ENCODE measurements at places on chromosomes 5 and 9.

GRCh38 chr9:130780865-130781504, 54.1 kb upstream of the ABL1 start:
- no peak for DNase-seq
- no peaks in the 10 kb centered on the region for H3K27me3 ChIP-seq
- peak overlapping the region; percentile 42 for H3K27ac ChIP-seq
- H3K36me3 ChIP-seq, result peaks cover 2% of the 10 kb centered on the region

DNA sequence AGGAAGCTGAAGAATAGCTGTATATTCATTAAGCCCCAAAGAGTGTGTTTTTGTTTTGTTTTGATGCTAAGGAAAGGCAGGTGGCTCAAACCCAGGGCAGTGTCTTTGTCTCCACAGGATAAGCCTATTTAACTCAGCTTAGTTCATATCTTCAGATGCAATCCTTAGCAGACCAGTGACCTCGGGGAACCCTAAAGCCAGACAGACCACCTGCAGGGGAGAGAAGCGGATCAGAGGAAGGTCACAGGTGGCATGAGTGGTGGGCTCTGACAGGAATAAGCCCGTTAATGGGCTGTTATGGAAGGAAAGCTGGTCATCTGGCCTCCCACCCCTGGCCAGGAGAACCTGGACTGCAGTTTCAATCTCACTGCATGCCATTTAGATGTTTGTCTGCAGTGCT, 30.8 kb downstream of the TAS2R1 start:
- no peak for DNase-seq
- peaks cover 3% of the 10 kb centered on the region for H3K4me1 ChIP-seq
- H3K36me3 ChIP-seq, result no peaks in the 10 kb centered on the region
- peaks cover 30% of the 10 kb centered on the region for H3K27me3 ChIP-seq

DNA sequence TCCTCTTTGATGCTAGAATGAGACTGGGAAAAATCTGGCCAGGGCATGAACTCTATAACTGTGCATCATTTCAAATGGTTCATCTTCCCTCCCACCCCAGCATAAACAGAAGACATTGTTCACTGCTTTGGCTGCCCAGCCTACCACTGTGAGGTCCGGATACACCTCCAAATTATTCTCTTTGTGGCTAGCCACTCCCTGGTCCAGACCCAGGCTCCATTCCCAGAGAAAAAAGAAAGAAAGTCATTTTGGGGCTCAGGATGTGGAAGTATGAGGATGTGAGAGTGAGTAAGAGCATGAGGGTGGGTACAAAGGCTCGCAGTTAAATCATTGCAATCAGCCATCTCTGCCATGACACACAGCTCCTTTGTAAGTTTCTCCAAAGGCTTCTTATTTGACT, 559.2 kb downstream of the PSAT1 start:
- no peaks in the 10 kb centered on the region for H3K36me3 ChIP-seq
- peaks cover 9% of the 10 kb centered on the region for H3K4me1 ChIP-seq
- H3K27me3 ChIP-seq, result peaks cover 27% of the 10 kb centered on the region
- no peak for DNase-seq

GRCh38 chr5:142540922-142541422, 144.9 kb downstream of the FGF1 start:
- DNase-seq, result no peak
- no peak overlapping the region for H3K27ac ChIP-seq
- no peaks in the 10 kb centered on the region for H3K27me3 ChIP-seq
- H3K36me3 ChIP-seq, result no peaks in the 10 kb centered on the region
- H3K4me3 ChIP-seq, result no peak overlapping the region

DNA sequence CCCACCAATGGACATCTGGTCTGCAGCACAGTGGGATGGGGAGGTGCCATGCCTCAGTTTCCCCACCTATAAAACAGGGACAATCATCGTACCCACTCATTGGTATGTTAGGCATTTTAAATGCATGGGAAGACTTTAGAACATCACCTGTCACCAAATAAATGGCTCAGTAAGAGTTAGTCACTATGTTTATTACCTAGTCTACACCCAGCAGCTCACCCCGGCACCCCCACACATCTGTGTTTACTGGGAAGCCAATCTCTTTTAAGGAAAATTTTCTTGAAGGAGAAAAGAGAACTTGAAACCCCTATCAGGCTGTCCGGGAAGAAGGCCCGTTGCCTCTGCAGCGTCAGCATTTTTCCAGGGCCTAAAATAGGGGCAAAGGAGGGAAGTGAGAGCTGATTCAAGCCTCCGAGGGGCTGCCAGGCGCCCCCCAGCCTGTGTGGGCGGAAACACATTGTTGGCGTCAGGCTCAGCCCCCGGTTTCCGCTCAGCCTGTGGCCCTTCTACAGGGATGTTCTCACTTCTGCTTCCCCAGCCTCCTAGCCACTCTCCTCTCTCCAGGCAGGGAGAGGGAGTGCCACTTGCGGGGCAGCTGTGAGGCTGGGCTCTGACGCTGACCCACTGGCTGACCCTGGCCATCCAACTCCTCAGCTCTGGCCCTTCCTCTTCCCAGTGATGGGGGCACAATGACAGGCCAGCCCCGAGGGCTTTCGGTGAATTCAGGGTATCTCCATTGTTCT, 4.6 kb downstream of the CSF1R start:
- H3K4me3 ChIP-seq, result no peak overlapping the region
- DNase-seq, result no peak
- no peaks in the 10 kb centered on the region for H3K36me3 ChIP-seq

GRCh38 chr9:98974106-98974505, 30.4 kb downstream of the COL15A1 start:
- H3K4me3 ChIP-seq, result no peak overlapping the region

- peak overlapping the region; percentile 63 for H3K27ac ChIP-seq
- no peaks in the 10 kb centered on the region for H3K27me3 ChIP-seq
- DNase-seq, result no peak
These were observed 22.2 kb upstream of the JADE2 start for GRCh38 chr5:134503088-134503936.

DNA sequence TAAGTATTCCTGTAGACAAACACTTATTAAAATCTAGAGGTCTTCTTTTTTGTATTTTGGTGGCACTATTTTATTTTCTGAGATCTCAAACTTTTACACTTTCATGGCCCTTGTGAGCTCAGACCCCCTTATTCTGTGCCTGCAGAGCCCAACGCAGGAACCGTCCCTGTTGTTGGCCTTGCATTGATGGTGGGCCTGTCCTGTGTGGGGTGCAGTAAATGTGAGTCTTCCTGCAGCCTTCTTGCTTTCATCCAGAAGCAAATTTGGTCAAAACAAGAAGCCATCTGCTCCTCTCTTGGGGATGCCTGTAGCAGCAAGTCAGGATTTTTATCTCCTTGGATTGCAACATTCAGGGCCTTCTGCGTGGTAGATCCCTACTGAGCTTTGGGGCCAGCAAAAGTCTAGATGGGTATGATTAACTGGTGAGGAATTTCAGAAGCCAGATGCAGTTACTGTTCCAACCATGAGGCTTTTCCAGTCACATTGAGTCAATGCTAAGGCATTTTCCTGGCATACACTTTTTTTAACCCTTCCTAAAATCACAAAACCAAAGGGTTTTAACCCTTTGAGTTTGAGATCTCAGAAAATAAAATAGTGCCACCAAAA, 31.7 kb downstream of the BASP1 start:
- peaks cover 10% of the 10 kb centered on the region for H3K4me1 ChIP-seq
- H3K27me3 ChIP-seq, result no peaks in the 10 kb centered on the region
- peak overlapping the region; percentile 59 for H3K27ac ChIP-seq
- DNase-seq, result no peak
- H3K4me3 ChIP-seq, result no peak overlapping the region

DNA sequence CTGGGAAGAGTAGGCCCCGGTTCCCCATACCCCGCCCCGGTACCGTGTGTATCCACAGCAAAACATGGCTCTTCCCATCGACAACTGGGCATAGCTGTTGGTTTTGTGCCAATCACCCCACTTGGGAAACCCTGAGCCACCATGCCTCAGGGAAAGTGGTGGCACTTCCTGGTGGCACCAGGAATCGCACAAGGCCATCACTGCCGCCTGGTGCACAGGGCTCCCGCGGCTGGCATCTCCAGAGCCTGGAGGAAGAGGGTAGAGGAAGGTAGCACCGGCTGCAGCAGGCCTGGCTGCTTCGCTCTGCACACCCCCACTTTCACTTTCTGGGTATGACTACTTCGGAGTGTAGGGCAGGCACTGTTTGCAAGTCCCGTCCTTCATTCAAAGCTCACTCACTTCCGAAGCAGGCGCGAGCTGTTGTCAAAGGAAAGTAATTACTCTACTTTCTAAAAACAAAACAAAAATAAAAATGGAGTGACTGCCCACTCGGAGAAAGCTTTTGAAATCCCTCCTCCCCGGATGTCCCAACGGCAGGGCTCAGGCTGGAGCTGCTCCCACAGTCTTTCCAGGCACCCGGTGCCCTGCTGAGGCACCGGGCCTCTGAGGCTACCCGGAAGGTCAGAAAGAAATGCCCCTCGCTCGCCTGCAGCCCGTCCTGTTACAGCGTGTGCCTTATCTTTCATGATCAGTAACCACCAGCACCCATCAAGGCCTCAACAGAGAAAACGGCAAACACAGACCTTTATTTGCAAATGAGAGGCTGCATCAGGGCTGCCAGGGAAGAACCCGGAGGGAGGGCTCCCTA, 2.0 kb downstream of the BRD3 start:
- H3K27ac ChIP-seq, result peak overlapping the region; percentile 96
- peaks cover 19% of the 10 kb centered on the region for H3K4me1 ChIP-seq
- DNase-seq, result no peak
- peak overlapping the region; percentile 88 for H3K4me3 ChIP-seq
- H3K27me3 ChIP-seq, result peaks cover 16% of the 10 kb centered on the region
- no peaks in the 10 kb centered on the region for H3K36me3 ChIP-seq

DNA sequence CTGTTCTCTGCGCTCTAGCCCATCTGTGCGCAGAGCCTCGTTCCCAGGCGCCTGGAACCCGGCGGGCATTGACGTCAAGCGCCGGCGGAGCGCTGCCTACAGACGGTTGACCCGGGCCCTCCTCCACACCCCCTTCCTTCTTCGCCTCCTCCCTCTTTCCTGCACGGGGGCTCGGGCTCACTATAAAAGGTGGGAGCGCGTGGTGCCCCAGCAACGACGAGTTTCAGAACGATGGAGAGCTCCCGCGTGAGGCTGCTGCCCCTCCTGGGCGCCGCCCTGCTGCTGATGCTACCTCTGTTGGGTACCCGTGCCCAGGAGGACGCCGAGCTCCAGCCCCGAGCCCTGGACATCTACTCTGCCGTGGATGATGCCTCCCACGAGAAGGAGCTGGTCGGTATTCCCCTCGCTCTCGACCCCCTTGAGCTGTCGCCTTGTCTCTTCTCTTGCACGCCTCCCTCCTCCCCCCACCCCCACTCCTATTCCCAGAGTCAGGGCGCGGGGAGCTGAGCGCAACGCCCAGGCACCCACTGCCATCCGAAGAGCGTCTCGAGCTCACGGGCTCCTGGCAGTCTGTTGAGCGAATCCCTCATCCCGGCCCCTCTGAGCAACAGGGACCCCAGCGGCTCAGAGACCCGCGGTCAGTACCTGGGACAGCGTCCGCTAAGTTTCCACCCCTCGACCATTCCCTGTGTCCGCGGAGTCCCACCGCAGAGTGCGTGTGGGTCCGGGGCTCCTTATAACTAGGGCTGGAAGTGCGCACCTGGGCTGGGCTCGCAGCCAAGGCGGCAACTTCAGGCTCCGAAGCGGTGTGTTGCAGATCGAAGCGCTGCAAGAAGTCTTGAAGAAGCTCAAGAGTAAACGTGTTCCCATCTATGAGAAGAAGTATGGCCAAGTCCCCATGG, at the start of gene CARTPT:
TSS of gene CARTPT (plus strand) at position 213 of the 902 bp plus-strand sequence. CDS start at position 232, 19 bp downstream.
- peak; percentile 62 for DNase-seq
- H3K4me3 ChIP-seq, result no peak within 1 kb of the TSS
- H3K27me3 ChIP-seq, result peaks cover 91% of the 10 kb centered on the region
- H3K27ac ChIP-seq, result no peak within 1 kb of the TSS

DNA sequence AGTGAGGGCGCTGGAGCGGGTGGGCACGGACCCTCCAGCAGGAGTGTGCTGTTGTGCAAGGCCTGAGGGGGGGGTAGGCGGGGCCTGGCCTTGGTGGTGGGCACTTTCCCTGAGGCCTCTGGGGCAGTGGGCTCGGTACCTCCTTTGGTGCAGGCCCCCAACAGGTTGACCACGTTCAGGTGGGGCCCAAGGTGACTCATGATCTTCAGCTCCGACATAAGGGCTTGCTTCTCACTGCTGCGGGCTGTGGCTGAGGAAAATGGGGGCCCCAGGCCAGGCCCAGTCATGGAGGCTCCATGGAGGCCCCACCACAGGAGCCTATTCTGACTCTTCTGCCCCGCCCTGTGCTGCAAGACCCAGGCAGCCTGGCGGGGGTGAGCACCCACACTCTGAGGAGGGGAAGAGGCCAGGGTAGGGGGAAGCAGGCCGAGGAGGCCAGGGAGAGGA, 31.5 kb downstream of the PDGFRB start:
- peaks cover 3% of the 10 kb centered on the region for H3K4me1 ChIP-seq
- no peak overlapping the region for H3K4me3 ChIP-seq
- H3K36me3 ChIP-seq, result no peaks in the 10 kb centered on the region
- no peak overlapping the region for H3K27ac ChIP-seq
- peaks cover 48% of the 10 kb centered on the region for H3K27me3 ChIP-seq
- no peak for DNase-seq

GRCh38 chr5:61827445-61827975, 478.5 kb upstream of the KIF2A start:
- peaks cover 29% of the 10 kb centered on the region for H3K27me3 ChIP-seq
- no peaks in the 10 kb centered on the region for H3K36me3 ChIP-seq
- no peak overlapping the region for H3K4me3 ChIP-seq
- no peak for DNase-seq
- peaks cover 3% of the 10 kb centered on the region for H3K4me1 ChIP-seq

GRCh38 chr5:18281947-18282581, 647.8 kb downstream of the TAF11L14 start:
- peaks cover 8% of the 10 kb centered on the region for H3K4me1 ChIP-seq
- no peak for DNase-seq
- H3K27me3 ChIP-seq, result no peaks in the 10 kb centered on the region
- H3K4me3 ChIP-seq, result no peak overlapping the region

DNA sequence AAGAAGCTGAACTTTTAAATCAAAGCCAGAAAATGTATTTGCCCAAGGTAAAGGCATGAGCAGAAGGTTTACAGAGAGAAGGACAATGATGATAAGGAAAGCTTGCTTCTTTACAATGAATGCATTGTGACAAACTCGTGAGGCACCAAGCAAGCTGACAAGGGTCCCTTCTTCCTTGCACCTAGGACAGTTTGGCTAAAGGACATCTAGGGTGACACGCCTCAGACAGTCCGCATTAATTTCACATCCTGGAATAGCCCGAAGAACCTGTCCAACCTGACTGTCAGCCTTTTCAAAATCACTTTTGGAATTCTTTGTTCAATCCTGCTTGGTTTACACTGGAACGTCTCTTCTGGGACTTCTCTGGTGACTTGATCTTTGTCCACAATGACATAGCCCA, 146.4 kb upstream of the MAP3K1 start:
- no peaks in the 10 kb centered on the region for H3K36me3 ChIP-seq
- no peak for DNase-seq
- peaks cover 10% of the 10 kb centered on the region for H3K27me3 ChIP-seq
- peak overlapping the region; percentile 33 for H3K4me3 ChIP-seq
